Left ventricle myocardium inferior (tissue), 1 donor: ENCODE measurements at places on chromosomes 3 and 15. TPM values are rescaled to one million over a fixed set of nuclear protein-coding genes. Genes with fewer than 3 reads are reported as not detected.

DNA sequence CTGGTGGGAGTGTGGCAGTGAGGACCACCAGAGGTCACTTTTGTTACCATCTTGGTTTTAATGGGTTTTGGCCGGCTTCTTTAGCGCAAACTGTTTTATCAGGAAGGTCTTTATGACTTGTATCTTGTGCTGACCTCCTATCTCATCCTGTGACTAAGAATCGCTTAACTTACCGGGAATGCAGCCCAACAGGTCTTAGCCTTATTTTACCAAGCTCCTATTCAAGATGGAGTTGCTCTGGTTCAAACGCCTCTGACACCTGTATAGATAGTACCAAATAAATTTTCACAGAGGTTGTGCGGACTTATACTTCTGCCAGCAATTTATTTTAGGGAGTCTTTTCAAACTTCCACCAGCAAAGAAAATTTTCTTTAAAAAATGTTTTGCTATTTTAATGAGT lies 13.6 kb upstream of the SLCO3A1 start:
- no peaks in the 10 kb centered on the region for H3K4me1 ChIP-seq
- no peak overlapping the region for H3K27ac ChIP-seq
- no peaks in the 10 kb centered on the region for H3K36me3 ChIP-seq

GRCh38 chr15:89628806-89629715 lies 26.2 kb downstream of the KIF7 start:
- no peak overlapping the region for H3K27ac ChIP-seq
- no peak for DNase-seq
- no peak overlapping the region for H3K4me3 ChIP-seq
- no peaks in the 10 kb centered on the region for H3K27me3 ChIP-seq
- peaks cover 55% of the 10 kb centered on the region for H3K36me3 ChIP-seq
- no peaks in the 10 kb centered on the region for H3K4me1 ChIP-seq

- DNase-seq, result no peak
- no peak overlapping the region for H3K4me3 ChIP-seq
- H3K27ac ChIP-seq, result no peak overlapping the region
- peaks cover 3% of the 10 kb centered on the region for H3K27me3 ChIP-seq
- H3K36me3 ChIP-seq, result no peaks in the 10 kb centered on the region
Measured at GRCh38 chr3:179308001-179308400, 14.8 kb upstream of the ZNF639 start.

- peak overlapping the region; percentile 92 for H3K4me3 ChIP-seq
- peak overlapping the region; percentile 99 for H3K27ac ChIP-seq
- no peaks in the 10 kb centered on the region for H3K27me3 ChIP-seq
- H3K36me3 ChIP-seq, result peaks cover 9% of the 10 kb centered on the region
- DNase-seq, result no peak
- peaks cover 50% of the 10 kb centered on the region for H3K4me1 ChIP-seq
Measured at GRCh38 chr15:84715441-84716035, 401 bp downstream of the SEC11A start.

GRCh38 chr3:52259035-52259434 lies 13.5 kb downstream of the PPM1M start:
- H3K27me3 ChIP-seq, result no peaks in the 10 kb centered on the region
- no peak overlapping the region for H3K4me3 ChIP-seq
- no peak overlapping the region for H3K27ac ChIP-seq
- H3K36me3 ChIP-seq, result peaks cover 100% of the 10 kb centered on the region

DNA sequence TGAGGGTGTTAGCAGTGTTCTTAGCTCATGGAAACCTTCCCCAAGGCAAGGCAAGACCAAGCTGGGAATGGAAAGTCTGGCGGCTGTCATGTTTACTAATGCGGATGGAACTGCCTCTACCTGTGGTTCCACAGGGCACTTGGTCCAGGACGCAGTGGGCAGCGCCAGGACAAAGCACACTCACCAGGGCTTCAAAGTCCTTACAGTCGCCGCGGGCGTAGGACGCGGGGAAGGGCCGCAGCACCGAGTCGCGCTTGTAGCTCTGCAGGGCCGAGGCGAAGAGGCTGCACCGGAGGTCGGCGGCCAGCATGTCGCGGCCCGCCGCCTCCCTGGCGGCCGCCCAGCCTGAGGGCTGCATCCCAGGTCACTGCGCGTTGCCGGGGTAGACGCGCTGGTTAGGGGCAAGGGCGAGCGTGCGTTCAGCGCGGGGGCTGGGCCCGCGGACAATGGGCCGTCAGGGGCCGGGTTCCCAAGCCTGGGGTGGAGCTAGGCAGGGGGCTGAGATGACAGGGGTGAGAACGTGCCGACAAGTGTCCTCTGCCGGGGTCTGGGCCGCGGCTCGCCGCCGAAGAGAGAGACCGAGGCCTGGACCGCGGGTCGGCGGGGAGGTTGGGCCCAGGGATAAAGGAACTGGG lies 497 bp downstream of the PARP16 start:
- no peak for DNase-seq
- H3K27me3 ChIP-seq, result no peaks in the 10 kb centered on the region
- H3K27ac ChIP-seq, result peak overlapping the region; percentile 96
- peak overlapping the region; percentile 92 for H3K4me3 ChIP-seq
- H3K36me3 ChIP-seq, result no peaks in the 10 kb centered on the region
- peaks cover 29% of the 10 kb centered on the region for H3K4me1 ChIP-seq

GRCh38 chr3:98807011-98807410 lies 43.9 kb downstream of the ST3GAL6 start:
- no peaks in the 10 kb centered on the region for H3K27me3 ChIP-seq
- no peak overlapping the region for H3K27ac ChIP-seq
- H3K4me1 ChIP-seq, result peaks cover 12% of the 10 kb centered on the region

- no peak for DNase-seq
- H3K4me1 ChIP-seq, result peaks cover 5% of the 10 kb centered on the region
- H3K36me3 ChIP-seq, result no peaks in the 10 kb centered on the region
- no peaks in the 10 kb centered on the region for H3K27me3 ChIP-seq
- H3K4me3 ChIP-seq, result no peak overlapping the region
- no peak overlapping the region for H3K27ac ChIP-seq
Measured at GRCh38 chr3:41148478-41148877, 50.8 kb upstream of the CTNNB1 start.

DNA sequence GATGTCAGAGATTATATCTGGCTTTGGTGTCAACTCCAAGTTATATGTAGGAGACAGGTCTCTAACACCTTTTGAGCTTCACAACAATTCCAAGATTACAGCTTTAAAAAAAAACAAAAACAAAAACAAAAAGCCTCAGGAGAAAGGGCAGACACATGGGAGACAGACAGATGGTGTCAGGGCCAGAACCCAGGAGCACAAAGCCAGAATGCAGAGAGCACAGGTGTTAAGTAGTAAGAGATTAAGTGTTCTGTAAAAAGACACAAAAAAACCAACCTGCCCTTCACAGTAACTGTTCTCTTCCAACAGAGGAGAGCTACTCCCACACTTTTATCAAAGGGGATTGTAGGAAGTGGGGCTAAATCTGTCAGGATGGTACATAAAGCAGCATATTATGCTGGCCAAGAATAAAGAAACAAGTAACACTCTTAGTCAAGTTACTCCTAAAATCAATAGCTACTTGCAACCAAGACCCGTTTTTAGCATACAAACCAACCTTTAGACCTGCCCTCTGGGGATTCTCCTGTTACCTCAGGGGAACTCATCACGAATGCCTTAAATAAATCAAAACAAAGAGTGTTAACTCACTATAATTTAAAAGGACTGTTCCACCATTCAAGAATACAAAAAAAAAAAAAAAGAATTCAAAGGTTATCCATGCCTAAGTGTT lies 5.9 kb downstream of the CPEB1 start:
- no peak overlapping the region for H3K27ac ChIP-seq
- no peak overlapping the region for H3K4me3 ChIP-seq
- H3K4me1 ChIP-seq, result peaks cover 3% of the 10 kb centered on the region
- H3K36me3 ChIP-seq, result no peaks in the 10 kb centered on the region
- no peak for DNase-seq

DNA sequence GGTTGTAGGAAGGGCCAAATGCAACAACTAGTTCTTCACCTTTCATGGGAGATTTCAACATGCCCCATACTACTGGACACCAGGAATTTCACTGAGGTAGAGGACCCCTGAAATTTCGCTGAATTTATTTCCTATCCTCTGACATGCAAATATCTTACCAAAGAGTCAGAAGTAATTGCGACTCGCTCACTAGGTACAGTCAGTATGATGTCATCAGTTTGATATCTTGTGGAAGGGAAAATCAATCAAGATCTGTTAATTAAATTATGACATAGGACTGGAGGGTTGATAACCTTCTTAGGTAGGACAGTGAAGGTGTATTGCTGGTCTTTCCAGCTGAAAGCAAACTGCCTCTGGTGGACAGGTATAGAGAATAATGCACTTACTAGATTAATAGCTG lies 74.9 kb upstream of the TNIK start:
- H3K27me3 ChIP-seq, result no peaks in the 10 kb centered on the region
- no peak overlapping the region for H3K27ac ChIP-seq
- no peak for DNase-seq
- H3K4me1 ChIP-seq, result no peaks in the 10 kb centered on the region
- H3K36me3 ChIP-seq, result no peaks in the 10 kb centered on the region

GRCh38 chr3:39469945-39470344 lies 2.5 kb downstream of the MOBP start:
- H3K27me3 ChIP-seq, result peaks cover 43% of the 10 kb centered on the region
- no peaks in the 10 kb centered on the region for H3K4me1 ChIP-seq
- H3K36me3 ChIP-seq, result no peaks in the 10 kb centered on the region
- no peak overlapping the region for H3K27ac ChIP-seq
- H3K4me3 ChIP-seq, result no peak overlapping the region
- no peak for DNase-seq

GRCh38 chr3:46905213-46905560 lies 27.7 kb downstream of the PTH1R start:
- no peaks in the 10 kb centered on the region for H3K27me3 ChIP-seq
- H3K4me3 ChIP-seq, result no peak overlapping the region
- H3K27ac ChIP-seq, result no peak overlapping the region
- H3K4me1 ChIP-seq, result peaks cover 22% of the 10 kb centered on the region
- DNase-seq, result no peak

- DNase-seq, result no peak
- H3K27me3 ChIP-seq, result no peaks in the 10 kb centered on the region
- H3K27ac ChIP-seq, result no peak overlapping the region
- H3K4me1 ChIP-seq, result peaks cover 10% of the 10 kb centered on the region
Measured at GRCh38 chr3:71956716-71957115, 171.8 kb upstream of the PROK2 start.

- DNase-seq, result no peak
- H3K27ac ChIP-seq, result peak overlapping the region; percentile 50
- H3K4me1 ChIP-seq, result peaks cover 7% of the 10 kb centered on the region
- H3K36me3 ChIP-seq, result no peaks in the 10 kb centered on the region
- H3K4me3 ChIP-seq, result no peak overlapping the region
Measured at GRCh38 chr3:190059242-190059590, 61.5 kb downstream of the P3H2 start.

- peak; percentile 11 for DNase-seq
- H3K4me1 ChIP-seq, result peaks cover 35% of the 10 kb centered on the region
- no peaks in the 10 kb centered on the region for H3K27me3 ChIP-seq
- no peak overlapping the region for H3K4me3 ChIP-seq
- H3K36me3 ChIP-seq, result peaks cover 14% of the 10 kb centered on the region
- no peak overlapping the region for H3K27ac ChIP-seq
Measured at GRCh38 chr15:73946046-73946721, 19.9 kb downstream of the LOXL1 start.

- DNase-seq, result no peak
- H3K4me1 ChIP-seq, result no peaks in the 10 kb centered on the region
- no peaks in the 10 kb centered on the region for H3K27me3 ChIP-seq
- no peak overlapping the region for H3K27ac ChIP-seq
Measured at GRCh38 chr3:122268257-122269024, 56.6 kb upstream of the CSTA start.

DNA sequence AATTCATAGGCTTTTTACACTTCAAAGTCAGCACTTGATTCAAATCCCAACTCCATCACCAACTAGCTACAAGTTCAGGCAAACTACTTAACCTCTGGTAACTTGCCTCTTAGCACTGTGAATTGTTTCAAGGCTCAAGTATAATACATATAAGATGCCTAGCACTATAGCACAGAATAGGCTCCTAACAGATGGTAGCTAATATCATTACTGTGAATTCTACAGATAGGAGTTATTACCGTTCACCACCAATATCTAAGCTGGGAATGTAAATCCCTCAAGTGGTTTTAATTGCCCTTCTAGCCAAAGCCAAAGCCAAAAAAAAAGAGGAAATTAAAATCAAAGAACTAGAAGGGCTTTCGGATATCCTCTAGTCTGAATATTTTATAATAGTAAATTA lies 15.4 kb downstream of the DLG1 start:
- no peak overlapping the region for H3K27ac ChIP-seq
- H3K27me3 ChIP-seq, result no peaks in the 10 kb centered on the region
- H3K36me3 ChIP-seq, result peaks cover 54% of the 10 kb centered on the region
- no peak for DNase-seq
- H3K4me3 ChIP-seq, result no peak overlapping the region
- no peaks in the 10 kb centered on the region for H3K4me1 ChIP-seq

The GRK7 gene
- total RNA-seq, result not detected

The ALDH1L1 gene
- 24.3 TPM for total RNA-seq

The HDGFL3 gene
- total RNA-seq, result 38.0 TPM

The MYZAP gene
- 934 TPM for total RNA-seq

The DUOX1 gene
- total RNA-seq, result 0.80 TPM

The CACNA2D2 gene
- total RNA-seq, result 2.3 TPM

The CCR3 gene
- not detected for total RNA-seq

The TGM4 gene
- total RNA-seq, result not detected

The UCN2 gene
- 0.19 TPM for total RNA-seq

The CYP19A1 gene
- 0.60 TPM for total RNA-seq

The GPR87 gene
- total RNA-seq, result not detected
